ENCODE measurements at places on chromosomes 3 and 15.

GRCh38 chr3:12449889-12450682 is 34.2 kb upstream of the TSEN2 start:
- DNase-seq: peak; percentile 0

- peak; percentile 12 for DNase-seq
These were observed 1.3 kb downstream of the FRMD5 start for GRCh38 chr15:44193651-44194322.

- DNase-seq: no peak
These were observed 58.5 kb downstream of the GRIP2 start for GRCh38 chr3:14481646-14482036.

- no peak for DNase-seq
These were observed 73.9 kb upstream of the NR2E3 start for GRCh38 chr15:71736286-71736947.

- no peak for DNase-seq
These were observed 155.7 kb downstream of the SLCO3A1 start for GRCh38 chr15:92009162-92009561.
